ENCODE measurements at places on chromosomes 11 and 22. TPM values are rescaled to one million over a fixed set of nuclear protein-coding genes. Genes with fewer than 3 reads are reported as not detected.

DNA sequence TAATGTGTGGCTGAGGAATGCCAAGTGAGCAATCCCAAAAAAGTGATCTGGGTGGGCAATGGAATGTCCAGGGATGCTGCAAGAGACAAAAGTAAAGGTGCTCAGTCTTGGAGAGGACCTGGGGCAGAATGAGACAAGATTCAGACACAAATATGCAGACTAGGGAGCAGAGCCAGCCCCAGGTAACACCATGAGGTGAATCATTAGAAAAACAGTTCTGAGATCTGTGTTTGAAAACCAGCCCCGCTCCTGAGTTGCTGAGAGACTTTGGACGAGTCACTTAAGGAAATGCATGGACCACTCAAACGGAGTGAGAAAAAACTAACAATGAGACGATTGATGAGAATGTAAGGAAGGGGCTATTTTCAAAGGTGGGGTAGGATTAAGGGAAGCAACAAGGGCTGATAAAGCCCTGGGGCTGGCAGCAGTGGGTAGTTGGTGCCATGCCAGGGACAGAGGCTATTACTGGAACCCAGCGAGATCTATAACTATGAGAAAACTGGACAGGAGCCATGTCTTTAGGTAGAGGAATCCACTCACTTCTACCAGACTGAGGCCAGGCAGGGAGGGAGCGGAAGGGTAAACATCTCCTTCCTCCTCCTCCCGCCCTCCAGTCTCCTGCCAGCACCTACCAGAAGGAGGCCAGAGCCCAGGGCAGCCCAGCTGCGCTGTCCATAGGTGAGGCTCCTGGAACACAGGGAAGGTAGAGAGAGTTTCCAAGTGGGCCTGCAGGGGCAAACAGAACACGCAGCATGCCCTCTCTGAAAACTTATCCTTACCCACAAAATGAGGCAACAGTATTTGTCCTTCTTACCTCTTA, 130.4 kb upstream of the TEAD1 start:
- no peak for DNase-seq

DNA sequence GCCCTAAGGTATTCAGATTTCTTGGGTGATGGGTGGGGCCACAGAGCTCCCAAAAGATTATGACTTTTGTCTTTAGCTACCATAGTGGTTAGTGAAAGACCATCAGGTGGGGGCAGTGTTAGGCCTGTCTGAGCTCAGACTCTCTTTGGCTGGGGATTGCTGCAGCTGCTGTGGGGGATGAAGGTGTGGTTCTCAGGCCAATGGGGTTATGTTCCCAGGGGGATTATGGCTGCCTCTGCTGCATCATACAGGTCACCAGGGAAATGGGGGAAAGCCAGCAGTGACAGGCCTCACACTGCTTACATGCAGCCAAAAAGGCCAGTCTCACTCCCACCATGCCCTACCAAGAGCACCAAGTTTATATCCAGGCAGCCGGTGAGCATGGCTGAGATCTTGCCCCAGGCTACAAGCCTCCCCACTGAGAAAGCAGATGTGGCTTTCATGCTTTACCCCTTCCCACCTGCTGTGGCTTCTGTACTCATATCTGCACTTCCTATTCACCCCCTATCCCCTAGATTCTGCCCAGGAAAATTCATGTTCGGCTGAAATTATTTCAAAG, 24.8 kb downstream of the CNTF start:
- no peak for DNase-seq

DNA sequence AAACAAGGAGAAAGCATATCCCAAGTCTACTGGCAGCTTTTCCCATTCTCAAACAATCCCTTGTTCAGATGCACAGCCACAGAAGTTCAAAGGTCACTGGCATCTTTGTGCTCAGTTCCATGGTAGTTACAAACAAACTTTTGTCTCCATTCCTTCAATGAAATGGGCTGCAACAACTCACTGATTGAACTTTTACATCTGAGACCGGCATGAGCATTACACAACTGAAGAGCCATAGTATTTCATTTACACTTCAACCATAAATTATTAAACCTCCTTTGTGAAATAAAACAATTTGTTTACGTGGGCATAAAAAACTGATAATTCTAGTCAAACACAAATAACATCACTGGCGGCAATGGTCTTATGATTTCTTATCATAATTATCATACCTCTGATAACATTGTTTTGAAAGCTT, 67.8 kb upstream of the ARHGAP32 start:
- DNase-seq = no peak

DNA sequence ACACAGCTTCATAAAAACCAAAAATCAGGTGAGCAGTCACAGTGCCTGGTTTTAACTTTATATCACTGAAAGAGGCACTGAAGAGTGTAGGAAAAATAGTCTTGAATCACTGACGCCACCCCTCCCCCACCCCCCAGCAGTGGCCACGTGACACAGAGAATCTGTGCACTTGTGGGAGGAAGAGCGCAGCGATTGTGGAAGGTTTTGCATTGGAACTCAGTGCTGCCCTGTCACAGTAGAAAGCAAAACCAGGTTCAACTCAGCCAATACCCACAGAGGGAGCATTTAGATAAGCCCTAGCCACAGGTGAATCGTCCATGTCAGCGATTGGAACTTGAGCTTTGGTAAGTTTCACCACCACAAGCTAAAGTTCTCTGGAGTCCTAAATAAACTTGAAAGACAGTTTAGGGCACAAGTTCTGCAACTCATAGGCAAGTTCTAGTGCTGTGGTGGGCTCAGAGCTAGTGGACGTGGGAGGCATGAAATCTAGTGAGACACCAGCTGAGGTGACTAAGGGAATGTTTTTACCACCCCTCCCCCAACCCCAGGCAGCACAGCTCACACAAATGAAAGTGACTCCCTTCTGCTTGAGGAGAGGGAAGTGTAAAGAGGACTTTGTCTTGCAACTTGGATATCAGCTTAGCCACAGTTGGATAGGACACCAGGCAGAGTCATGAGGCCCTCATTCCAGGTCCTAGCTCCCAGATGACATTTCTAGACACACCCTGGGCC, 13.3 kb downstream of the OR52B2 start:
- no peak for DNase-seq

DNA sequence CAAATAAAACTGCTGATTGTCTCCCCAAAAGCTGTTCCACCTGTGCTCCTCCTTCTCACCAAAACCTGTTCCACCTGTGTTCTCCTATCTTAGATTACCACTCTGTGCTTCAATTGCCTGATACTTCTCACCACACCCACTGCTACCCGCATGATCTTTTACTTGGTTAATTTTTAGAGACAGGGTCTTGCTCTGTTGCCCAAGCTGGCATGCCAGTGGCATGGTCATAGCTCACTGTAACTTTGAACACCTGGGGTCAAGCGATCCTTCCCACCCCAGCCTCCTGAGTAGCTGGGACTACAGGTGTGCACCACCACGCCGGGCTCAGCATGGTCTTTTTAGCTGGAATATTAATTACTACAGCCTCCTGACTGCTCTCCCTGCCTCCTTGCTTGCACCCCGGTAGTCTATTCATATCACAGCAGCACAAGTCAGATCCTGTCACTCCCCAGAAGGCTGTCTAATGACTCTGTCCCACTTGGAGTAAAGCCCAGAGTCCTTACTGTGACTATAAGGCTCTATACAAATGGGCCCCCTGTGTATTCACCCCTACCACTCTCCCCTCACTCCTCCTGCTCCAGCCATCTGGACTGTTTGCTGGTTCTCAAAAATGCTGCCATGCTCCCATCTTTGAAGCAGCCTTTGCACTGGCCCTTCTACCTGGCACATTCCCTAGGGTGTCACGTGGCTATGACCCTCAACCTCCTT, 3.5 kb downstream of the C11orf91 start:
- no peak for DNase-seq

- peak; percentile 51 for DNase-seq
Observed at GRCh38 chr11:77046060-77046501, 11.9 kb downstream of the B3GNT6 start.

DNA sequence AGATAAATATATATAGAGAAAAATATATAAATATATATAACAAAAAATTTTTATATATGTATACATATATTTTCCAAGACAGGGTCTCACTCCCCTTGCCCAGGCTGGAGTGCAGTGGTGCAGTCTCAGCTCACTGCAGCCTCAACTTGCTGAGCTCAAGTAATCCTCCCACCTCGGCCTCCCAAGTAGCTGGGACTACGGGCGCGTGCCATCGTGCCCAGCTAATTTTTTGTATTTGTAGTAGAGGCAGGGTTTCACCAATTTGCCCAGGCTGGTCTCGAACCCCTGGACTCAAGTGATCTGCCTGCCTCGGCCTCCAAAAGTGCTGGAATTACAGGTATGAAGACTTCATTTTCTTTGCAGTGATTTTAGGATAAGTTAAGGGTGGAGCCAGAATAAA, 38.9 kb upstream of the SEPTIN5 start:
- no peak for DNase-seq

GRCh38 chr11:43574949-43575912, 105.3 kb upstream of the HSD17B12 start:
- no peak for DNase-seq

GRCh38 chr11:122853971-122854446, 15.7 kb downstream of the CRTAM start:
- peak; percentile 50 for DNase-seq

DNA sequence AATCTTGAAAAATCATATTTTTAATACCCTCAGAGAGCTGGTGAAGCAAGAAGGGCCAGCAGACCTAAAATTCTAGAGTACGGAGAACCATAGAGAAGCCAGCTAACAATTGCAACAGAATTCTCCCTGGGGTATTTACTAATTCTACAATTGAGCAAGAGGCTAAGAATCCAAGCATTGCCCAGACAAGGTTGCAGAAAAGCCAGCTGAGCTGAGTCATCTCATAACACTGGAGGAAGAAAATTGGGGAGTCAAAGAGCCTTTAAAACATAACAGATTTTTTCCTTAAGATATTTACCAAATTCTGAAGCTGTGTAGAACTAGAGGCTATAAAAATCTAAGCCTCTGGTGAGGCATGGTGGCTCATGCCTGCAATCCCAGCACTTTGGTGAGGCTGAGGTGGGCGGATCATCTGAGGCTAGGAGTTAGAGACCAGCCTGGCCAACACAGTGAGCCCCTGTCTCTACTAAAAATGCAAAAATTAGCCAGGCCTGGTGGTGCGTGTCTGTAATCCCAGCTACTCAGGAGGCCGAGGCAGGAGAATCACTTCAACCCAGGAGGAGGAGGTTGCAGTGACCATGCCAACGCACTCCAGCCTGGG, 13.6 kb upstream of the TMEM216 start:
- DNase-seq = no peak

- DNase-seq = no peak
Observed at GRCh38 chr22:35257002-35257320, 332 bp upstream of the HMGXB4 start.

DNA sequence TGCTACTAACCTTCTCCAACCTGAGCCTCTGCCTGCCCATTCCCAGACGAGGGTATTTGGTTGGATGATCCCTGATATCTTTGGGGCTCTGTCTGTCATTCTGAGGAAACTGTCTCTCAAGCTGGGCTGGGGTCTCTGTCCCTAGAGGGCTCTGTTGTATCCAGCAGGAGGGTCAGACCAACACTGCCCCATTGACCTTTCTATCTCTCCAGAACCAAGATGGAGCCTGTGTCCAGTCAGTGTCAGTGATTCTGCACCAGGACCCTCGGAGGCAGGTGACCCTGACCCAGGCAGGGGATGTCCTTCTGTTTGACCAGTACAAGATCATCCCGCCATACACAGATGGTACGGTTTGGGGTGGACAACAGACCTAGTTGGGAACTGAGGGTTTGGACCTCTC, 21.9 kb downstream of the OTOG start:
- no peak for DNase-seq

The PGA3 gene
- not detected for total RNA-seq

The CYB5R2 gene
- 8.4 TPM for total RNA-seq

The KRTAP5-2 gene
- not detected for total RNA-seq

The MUC6 gene
- total RNA-seq = not detected

The C11orf86 gene
- not detected for total RNA-seq
